ENCODE measurements at places on chromosomes 1 and 21. TPM values are rescaled to one million over a fixed set of nuclear protein-coding genes. Genes with fewer than 3 reads are reported as not detected.

- no peak for DNase-seq
These were observed 89.7 kb downstream of the MAGI3 start for GRCh38 chr1:113479713-113480676.

DNA sequence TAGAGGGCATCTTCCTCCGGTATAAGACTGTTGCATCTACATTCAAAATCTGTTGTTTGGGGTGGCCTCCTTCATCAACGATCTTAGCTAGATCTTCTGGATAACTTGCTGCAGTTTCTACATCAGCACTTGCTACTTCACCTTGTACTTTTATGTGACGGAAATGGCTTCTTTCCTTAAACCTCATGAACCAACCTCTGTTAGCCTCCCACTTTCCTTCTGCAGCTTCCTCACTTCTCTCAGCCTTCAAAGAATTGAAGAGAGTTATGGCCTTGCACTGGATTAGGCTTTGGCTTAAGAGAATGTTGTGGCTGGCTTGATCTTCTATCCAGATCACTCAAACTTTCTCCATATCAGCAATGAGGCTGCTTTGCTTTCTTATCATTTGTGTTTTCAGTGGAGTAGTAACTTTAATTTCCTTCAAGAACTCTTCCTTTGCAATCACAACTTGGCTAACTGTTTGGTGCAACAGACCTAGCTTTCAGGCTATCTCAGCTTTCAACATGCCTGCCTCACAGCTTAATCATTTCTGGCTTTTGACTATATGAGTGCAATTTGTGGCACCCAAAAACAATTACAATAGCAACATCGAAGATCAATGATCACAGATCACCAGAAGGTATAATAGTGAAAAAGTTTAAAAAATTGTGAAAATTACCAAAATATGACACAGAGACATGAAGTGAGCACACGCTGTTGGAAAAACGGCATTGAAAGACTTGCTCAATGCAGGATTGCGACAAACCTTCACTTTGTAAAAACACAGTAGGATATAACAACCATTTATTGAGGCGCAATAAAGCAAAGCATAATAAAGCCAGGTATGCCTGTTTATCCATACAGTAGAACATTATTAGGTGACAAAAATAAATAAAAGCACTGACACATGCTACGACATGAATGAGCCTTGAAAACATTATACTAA, 56.7 kb upstream of the GFI1 start:
- DNase-seq = no peak

DNA sequence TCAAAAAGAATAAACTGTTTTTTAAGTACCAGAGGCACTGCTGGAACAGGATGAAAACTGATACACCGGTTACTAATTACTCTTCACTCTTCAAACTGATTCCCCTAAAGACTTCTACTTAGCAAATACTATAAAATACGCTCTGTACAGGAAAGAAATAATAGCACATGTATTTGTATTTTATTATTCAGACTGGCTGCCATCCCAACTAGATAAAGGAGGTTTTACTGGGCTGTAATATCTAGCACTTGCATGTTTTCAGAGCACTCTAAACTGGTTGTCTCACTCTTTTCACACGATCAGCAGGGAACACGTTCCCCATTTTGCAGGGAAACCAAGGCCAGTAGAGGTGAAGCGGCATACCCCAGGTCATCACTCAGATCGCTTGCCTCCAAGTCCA, 9.2 kb downstream of the SMIM12 start:
- DNase-seq = no peak

- DNase-seq = no peak
These were observed 8.5 kb downstream of the ARHGEF16 start for GRCh38 chr1:3463013-3463385.

DNA sequence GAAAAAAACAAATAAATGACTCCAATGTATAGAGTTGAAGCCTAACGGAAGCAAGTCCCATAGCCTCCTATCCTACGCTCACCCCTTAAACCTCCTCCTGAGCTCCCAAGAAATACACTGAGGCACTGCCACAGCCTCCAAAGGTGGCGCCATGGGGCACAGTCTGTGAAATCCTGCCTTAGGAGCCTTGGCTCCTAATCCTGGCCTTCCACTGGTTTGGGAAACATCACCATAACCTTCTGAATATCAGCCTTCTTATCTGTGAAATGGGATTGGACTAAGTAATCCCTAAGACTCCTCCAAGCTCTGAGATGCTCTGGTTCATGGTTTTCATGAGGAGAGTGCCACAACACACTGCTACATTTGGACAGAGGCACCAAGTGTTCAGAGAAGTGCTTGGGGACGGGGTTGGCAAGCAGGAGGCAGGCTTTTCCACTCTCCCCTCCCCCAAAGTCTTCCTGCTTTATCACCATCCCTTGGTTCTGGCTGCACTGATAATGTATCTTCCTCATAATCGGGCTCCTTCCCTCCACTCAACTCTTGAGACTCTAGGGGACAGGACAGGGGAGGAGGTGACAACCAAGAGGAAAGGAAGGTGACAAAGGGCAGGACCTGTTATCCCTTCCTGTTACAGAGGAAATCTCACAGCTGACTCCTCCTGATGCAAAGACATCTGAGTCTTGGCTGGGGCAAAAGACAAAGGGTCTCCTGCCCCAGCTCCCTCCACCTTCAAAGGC, 2.7 kb downstream of the SLAMF7 start:
- DNase-seq = no peak

DNA sequence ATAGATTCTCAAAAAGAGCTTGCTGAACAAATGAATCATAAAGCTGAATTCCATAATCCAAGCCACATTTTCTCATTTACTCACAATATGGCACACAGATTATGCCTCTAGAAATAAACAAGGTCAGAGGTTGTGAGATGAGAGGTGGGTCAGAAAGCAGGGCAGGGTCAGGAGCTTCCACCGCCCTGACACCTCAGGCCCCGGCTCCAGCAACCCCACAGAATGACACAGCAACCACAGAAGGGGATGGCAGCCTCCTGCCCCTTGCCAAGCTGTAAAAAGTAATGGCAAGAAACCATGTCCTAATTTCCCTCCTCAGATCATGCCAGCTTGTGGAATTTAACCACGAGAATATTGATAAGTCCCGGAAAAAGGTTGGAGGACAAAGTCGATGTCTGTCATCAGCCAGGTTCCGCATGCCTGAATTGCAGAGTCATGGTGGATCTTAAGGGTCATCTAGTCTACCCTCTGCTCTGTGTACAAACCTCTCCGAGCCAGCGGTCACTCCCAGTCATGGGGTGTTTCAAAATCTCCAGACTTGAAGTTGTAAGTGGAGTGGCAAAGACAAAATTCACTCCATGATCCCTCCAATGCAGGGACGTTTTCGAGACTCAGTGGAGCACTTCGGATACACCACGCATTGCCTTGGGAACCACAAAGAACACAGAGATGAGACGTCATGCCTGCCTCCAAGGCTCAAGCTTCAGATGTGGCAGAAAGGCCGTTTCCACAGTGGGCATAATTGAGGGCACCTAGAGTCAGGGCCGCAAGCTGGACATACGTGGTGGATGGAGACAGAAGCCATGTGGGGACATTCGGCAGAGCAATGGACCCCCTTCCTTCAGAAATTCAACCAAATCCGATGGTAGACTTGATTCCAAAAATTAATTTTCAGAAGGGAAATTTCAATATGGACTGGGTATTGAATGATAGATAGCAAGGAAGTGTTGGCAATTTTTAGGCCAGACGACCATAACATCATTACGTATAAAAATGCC, 254.0 kb downstream of the TOMM20 start:
- no peak for DNase-seq

GRCh38 chr1:100322436-100323211, 29.7 kb upstream of the CDC14A start:
- DNase-seq = no peak

DNA sequence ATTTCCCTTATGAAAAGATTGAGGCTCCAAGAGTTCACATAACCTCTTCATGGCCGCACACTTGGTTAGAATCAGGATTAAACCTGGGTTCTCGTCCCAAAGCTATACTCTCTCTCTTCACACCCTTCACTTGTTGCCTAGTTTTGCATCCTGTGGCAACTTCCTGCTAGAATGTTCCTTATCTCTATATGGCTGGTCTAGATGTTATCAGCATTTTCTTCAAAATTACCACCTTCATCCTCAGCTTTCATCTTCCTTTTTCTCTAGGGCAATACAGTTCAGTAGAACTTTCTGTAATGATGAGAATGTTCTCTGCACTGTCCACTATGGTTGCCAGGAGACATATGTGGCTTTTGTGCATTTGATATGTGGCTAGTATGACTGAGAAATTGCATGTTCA, 31.1 kb upstream of the BCAR3 start:
- no peak for DNase-seq

- DNase-seq = no peak
These were observed 8.1 kb upstream of the SLC25A34 start for GRCh38 chr1:15727866-15728534.

GRCh38 chr1:28176492-28177470, at the start of gene PTAFR:
PTAFR (minus strand) TSS chr1:28176690; CDS start chr1:28151021, 25,669 bp downstream.
- no peak for DNase-seq

DNA sequence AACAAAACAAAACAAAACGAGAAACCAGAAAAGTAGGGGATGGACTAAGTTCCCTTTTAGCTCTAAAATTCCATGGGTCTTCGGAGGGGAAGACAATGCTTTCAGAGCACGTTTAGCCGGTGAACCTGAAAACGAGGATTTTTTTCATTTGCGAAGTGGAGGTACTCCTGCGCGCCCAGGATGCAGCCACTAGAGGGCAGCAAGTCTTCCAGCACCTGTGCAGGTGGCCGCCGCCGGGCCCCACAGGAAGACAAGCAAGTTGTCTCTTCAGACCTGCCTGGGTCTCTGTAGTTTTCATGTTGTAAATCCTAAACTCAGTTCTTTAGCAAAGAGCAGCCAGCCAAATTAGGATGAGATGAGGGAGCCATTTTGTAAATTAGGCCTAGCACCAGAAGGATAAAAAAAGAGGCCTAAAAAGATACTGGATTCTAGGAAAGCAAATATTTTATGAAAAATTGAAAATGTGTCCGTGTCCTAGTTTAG, 17.7 kb upstream of the SNX27 start:
- DNase-seq = peak; percentile 68

DNA sequence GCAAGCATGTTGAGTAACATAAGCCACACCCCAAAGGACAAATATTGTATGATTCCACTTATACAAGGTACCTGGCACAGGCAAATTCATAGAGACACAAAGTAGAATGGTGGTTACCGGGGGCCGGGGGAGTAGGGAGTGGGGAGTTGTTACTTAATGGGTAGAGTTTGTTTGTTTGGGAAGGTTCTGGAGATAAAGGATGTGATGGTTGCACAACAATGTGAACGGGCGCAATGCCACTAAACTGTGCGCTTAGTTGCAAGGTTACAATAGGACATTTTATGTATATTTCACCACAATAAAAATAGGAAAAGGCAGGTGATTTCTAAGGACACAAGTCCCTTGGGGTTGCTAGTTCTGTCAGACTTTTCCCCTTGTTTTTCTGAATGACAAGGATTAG, 516.6 kb downstream of the KIF26B start:
- no peak for DNase-seq

GRCh38 chr1:185825556-185825955, 91.4 kb downstream of the HMCN1 start:
- no peak for DNase-seq

GRCh38 chr1:3618881-3619671, 5.7 kb upstream of the TPRG1L start:
- DNase-seq = peak; percentile 66

DNA sequence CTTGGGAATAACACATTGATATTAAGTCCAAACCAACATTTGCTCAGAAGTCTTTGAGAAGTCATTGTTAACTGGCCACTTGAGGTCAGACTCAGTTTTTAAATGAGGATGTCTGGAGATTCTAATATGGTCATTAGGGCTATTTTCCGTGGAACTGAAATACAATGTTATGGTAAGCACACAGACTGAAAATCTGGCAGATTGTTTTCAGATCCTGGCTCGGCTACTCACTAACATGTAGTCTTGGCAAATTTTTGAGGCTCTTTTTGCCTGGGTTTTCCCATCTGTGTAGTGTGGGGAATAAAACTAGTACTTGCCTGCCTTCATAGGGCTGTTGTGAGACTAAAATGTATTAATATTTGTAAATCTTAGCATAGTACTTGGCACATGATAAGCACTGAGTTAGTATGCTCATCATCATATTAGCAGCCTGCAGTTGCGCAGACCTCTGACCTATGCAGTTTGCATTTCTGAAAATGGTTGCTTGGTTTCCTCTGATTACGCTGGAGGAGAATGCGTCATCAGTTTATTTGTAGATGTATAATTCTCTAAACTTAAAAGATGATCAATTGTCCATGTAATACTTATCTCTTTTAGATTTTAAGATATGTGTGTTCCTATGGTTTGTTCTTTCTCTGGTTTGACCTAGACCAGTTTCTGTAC, 100.8 kb downstream of the C1orf21 start:
- DNase-seq = no peak

GRCh38 chr1:151512326-151512725, 1.1 kb downstream of the CGN start:
- no peak for DNase-seq

DNA sequence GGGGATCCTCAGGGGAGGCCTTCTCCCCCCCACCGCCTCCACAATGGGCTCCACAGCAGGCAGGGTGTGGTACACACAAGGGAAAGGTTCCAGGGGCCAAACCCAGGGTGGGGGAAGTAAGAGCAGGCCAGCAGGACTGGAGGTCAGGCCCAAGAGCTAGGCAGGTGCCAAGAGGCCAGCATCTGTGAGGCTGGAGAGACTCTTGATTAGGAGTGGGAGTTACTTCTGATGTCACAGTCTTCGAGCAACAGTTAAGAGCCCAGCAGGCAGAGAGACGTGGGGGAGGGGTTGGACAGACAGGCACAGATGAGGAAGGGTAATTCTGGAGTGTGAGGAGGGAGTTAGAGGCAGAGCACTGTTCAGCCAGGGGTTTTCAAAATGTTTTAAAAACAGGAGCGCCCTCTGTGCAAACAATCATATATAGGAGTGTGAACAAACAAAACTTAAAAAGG, 55.8 kb downstream of the SLC9A1 start:
- peak; percentile 73 for DNase-seq

- DNase-seq = no peak
These were observed 52.9 kb downstream of the DEGS1 start for GRCh38 chr1:224235813-224236493.

DNA sequence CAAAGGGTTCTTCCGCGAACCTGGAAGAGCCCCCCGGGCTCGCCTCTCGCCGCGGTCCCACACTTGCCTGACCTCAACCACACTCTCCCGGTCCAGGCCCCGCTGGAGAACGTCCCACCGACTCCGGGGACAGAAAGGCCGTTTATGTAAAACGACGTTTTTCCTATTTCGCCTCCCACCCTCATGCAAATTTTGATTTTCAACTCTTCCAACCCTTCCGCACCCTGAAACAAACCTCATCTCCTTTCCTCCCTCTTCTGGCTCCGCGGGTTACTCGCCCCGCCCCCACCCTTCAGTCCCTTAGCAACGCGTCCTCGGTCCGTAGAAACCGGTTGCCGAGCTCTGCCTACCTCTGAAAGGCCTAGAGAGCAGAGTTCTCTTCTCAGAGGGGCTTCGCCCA, at the start of gene C1orf141:
Gene C1orf141, minus strand, starts transcription at position 276 of the 400 bp plus-strand sequence. CDS start 7,730 bp downstream, outside the sequence.
- peak; percentile 64 for DNase-seq

GRCh38 chr1:201596101-201596868, 57.4 kb downstream of the NAV1 start:
- no peak for DNase-seq

ANGPTL7 gene
- 0.10 TPM for polyA plus RNA-seq

AMY2A gene
- 0.53 TPM for polyA plus RNA-seq

GPR153 gene
- 5.8 TPM for polyA plus RNA-seq

SLAMF6 gene
- 0.13 TPM for polyA plus RNA-seq

LYPD8 gene
- not detected for polyA plus RNA-seq

PIK3C2B gene
- 20.1 TPM for polyA plus RNA-seq

S100A9 gene
- polyA plus RNA-seq = 6.2 TPM

SFN gene
- polyA plus RNA-seq = 0.55 TPM

Data from left kidney (tissue), 8 donors.